ENCODE measurements at places on chromosomes 11 and 22. TPM values are rescaled to one million over a fixed set of nuclear protein-coding genes. Genes with fewer than 3 reads are reported as not detected.

The TNNT3 gene
- total RNA-seq: 0.70 TPM

The ASRGL1 gene
- 5.7 TPM for total RNA-seq

The OTOG gene
- total RNA-seq: not detected

The RHOD gene
- total RNA-seq: 0.39 TPM

The KRTAP5-9 gene
- not detected for total RNA-seq

The MS4A4E gene
- total RNA-seq: not detected

The CELSR1 gene
- 0.44 TPM for total RNA-seq

The KRTAP5-10 gene
- total RNA-seq: not detected

Measured in activated T-helper 1 cell treated with anti-CD3 and anti-CD28 coated beads, Interleukin-12 subunit alpha, Interleukin-12 subunit beta, Interleukin-2, Interleukin-4 antibody, amounts not matched to agents 30 ng/mL and 10 ng/mL and 1 ng/mL, durations not matched to agents 14 hours and 24 hours and 36 hours (primary cell).